Inflammatory macrophage (primary cell): ENCODE measurements at places on chromosomes 12 and 14.

- no peak for DNase-seq
These were observed 56.9 kb upstream of the CORO1C start for GRCh38 chr12:108788076-108788782.

DNA sequence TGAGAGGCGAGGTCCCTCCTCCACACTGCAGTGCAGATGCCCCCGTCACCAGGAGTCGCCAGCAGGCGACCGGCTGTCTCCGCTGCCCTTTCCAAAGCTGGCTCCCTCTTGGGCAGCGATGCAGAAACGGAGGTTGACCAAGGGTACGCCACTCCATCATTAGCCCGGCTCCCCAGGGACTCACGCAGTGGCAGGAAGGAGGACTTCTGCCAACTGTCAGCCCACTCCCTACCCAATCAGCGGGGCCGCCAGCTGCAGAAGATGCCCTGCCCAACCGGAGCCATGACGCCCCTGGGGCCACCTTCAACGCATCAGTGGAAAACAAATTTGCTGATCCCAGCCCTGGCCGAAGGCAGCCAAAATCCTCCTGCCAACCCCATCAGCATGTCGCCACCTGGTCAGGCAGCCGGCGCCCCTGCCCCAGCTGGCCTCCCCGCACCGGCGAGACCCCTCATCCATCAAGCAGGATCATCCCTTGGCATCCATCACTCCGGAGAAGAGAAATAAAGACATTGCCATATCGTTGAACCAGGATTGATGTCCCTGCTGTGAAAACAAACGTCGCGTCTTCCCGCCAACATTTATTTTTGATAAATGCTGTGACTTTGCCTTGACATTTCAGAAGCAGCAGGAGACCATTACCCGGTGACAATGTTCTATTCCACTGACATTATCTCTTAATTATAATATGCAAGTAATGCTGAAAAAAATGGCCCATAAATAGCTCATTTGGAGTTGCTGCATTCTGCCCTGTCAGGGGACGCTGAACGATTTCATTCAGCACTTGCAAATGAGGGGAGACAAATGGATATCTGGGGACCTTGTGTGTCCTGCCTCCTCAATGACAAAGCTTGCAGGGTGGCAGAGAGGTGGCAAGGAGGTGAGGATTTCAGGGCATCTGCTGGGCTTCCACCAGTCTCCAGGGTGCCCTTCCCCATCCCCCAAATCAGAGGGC, 105.1 kb downstream of the SCARB1 start:
- DNase-seq, result no peak

DNA sequence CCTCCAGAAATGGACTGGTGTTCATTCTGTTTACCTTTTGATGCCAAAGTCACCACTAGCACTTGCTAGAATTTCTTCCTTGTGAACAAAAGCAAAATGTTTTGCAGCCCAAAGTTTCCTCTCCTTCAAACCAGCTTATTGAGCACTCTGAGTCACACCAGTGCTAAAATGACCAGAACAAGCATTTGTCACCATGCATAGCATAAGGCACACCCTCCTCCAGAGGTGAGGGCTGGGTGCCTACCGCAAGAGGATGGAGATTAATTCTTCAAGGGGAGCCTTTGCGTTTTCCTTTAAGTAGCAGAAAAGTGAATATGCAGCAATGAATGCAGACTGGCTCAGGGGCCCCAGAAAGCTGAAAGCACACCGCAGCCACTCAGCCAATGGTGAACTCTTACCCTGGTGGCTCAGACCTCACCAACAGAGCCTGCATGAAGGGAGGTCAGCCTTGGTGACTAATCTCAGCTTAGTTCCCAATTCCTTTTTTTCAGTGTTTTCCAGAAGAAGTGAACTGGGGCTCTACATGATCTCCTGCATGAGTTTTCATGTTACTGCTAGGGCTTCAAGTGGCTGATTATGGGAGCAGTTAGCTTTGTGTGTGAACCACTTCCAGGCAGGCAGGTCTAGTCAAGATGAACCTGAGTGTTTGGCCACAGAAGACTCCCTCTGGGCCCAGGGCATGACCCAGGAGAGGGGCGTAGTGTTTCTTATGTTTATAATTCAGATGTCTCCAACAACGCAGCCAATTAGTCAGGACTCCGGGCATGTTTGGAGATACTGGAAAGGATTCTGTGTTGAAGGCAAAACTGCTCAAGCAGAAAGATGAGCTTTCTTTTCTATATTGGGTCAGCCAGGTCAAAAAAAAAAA, 96.3 kb downstream of the PAX9 start:
- no peak for DNase-seq

GRCh38 chr14:20501346-20501745, 4.0 kb upstream of the RNASE10 start:
- no peak for DNase-seq

DNA sequence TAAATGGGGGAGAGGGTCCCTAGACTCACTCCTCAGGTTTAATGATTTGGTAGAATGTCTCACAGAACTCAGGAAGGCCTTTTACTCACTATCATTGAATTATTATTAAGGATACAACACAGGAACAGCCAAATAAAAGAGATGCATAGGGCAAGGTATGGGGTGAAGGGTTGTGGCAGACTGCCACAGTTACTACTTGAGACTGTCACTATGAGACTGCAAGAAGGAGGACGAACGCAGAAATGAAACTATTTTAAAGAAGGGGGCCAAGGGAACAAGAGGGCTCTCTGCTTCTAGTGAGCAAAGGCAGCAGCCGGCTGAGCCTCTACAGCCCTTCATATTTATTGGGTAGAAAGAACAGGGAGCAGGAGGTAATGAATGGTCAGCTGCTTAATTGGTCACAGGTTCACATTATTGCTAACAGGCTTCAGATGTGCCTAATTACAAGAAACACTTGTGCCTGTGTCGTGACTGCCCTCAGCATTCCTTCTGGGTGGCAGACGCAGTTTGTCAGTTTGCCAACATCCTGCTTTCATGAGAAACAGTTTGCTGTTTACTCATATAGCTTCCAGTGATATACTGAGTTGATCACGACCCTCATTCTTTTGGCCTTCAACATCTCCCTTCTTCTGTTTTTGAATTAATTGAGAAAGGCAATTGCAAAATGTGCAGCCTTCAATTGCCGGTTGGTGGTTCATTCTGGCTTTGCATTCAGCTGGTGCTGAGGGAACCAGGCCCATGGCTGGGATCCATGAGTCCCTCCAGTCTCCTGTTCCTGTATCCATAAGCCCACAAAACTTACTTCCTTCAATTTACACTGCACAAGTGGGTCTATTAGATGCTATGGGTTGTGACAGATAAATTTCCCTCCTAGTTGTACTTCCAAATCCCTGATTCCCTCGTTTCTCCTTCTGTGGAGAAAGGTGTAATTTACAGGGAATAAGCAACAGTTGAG, 82.8 kb upstream of the PLEKHG7 start:
- no peak for DNase-seq

GRCh38 chr12:47038270-47038748, 41.1 kb upstream of the PCED1B start:
- DNase-seq, result peak; percentile 11

- no peak for DNase-seq
These were observed 49.8 kb downstream of the SDR9C7 start for GRCh38 chr12:56884421-56884820.

GRCh38 chr14:35268946-35269345, 23.2 kb upstream of the PSMA6 start:
- DNase-seq, result no peak

DNA sequence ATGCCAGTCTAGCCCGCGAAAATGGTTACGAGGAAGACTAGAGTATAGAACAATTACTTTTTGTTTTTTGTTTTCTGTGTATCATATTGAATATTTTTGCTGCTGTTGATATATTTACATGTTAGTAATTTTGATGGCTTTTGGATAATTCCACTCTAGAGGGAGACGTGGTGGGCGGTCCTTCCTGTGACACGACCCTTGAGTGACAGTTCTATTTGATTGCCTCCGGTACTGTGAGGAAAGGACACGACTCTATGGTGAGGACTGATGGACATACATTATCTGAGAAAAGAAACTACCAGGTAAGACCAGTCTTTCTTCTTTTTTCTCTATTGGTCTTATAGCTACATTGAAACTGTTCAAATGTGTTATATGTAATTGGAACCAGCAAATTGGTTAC, 34.7 kb downstream of the CNOT2 start:
- no peak for DNase-seq

GRCh38 chr14:30385925-30386324, 173.0 kb upstream of the G2E3 start:
- DNase-seq, result no peak

GRCh38 chr14:105641075-105641937, 114.9 kb downstream of the TMEM121 start:
- no peak for DNase-seq

- DNase-seq, result peak; percentile 44
These were observed 53.0 kb downstream of the IFNG-AS1 start for GRCh38 chr12:68042212-68042699.

DNA sequence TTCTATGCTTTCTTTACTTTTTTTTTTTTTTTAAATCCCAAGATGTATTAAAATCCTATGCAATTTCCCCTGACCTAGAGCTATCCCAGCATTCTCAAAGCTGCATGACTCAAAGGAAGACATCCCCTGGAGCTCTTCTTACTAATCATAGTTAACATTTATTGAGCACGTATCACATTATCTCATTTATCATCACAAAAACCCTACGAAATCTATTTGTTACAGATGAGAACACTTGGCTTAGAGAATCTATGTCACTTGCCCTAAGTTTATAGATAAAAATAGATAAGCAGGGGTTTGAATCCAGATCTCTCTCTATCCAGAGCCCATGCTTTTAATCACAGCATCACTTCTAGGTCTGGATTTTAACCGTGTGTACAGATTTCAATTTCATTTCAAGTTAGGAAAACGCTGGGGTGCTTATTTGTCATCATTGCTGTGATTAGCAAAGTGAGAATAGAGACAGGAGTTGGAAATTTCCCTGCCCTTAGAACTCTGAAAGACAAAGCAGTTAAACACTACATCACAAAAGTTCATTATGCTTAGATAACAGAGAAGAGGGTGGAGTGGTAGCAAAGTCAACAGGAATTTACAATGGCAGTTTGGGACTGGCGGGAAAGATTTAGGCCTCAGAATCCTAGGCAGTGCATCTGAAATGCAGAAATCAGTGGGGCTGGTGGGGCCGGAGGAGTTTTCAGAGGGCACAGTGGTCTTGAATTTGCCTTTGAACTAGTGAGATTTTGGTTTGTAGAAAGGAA, 177.7 kb upstream of the FRMD6 start:
- DNase-seq, result no peak

DNA sequence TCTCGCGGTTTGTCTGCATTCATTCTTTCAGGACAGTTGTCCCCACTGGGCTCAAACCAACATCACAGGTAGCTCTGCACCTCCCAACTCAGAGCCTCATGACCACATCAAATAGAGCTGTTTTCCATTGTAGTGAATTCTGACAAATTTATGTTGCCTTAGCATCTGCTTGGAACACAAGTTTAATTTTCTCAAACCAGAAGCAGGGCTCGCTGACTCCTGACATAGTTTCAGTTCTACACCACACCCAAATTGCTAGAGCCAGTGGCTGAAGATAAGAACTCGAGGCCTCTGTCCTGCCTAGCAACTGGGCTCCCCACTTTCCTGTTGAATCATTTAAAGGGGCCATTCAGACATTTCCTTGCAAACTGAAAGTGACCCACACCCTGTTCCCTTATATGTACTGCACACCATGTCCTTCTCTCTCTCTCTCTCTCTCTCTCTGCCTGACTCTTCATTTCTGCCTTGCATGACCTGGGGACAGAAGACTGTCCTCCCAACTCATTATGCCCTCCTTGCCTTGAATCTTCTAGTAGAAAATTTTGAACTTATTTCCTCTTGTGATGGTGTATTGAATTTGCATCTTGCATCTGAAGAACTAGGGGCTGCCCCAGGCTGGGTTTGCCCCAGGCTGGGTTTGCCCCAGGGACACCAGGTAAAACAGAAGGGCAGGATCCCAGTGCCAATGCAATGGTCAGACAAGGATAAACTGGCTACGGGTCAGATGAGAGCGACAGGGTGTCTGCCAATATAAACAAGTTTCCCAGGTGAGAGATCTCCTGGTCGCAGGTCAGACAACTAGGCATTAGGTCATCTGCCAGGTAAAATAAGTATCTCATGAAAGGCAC, 9.7 kb upstream of the WSCD2 start:
- DNase-seq, result no peak

DNA sequence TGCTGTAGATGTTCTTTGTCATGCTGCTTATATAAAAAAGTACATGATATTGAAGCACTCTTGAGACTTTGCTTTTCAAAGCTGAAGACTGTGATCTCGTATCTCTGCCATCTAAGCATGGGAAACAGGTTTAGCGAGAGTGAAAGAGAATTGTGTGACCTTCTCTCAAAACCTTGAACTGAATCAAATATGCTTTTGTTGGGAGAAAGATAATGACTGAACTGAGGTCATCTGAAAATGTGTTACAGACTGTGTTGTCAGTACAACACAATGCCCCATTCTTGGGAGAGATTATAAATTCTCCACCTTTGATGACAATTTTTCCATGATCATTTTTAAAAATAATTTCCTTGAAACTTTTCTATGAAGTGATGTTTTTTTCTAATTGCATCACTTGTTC, 272.1 kb upstream of the SEL1L start:
- DNase-seq, result no peak

- no peak for DNase-seq
These were observed 14.8 kb downstream of the SGPP1 start for GRCh38 chr14:63713058-63713457.

- DNase-seq, result no peak
These were observed 136.3 kb downstream of the FOXG1 start for GRCh38 chr14:28902930-28903329.

GRCh38 chr12:100127766-100128511, 14.7 kb downstream of the BLTP3B start:
- peak; percentile 91 for DNase-seq

GRCh38 chr12:52222692-52223091, 10.4 kb upstream of the KRT7 start:
- DNase-seq, result no peak

DNA sequence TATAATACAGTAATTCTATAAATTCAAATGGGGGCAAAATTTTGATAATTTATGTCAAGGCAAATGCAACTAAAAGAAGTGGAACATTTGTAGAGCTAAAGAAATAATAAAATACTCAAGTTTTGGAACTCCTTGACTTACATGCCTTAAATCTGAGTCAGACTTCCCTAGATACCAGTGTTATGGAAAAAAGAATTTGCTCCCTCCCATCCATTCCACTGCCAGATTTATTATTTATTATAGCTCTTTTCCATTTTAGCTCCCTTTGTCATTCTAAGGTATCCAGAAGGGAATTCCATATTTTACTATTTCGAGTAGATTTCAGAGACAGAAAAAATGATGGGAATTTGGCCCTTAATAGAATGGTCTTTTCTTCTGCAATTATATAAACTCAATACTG, 44.0 kb downstream of the RHOJ start:
- DNase-seq, result no peak
